Immature natural killer cell (primary cell): ENCODE measurements at places on chromosomes 7 and 10.

DNA sequence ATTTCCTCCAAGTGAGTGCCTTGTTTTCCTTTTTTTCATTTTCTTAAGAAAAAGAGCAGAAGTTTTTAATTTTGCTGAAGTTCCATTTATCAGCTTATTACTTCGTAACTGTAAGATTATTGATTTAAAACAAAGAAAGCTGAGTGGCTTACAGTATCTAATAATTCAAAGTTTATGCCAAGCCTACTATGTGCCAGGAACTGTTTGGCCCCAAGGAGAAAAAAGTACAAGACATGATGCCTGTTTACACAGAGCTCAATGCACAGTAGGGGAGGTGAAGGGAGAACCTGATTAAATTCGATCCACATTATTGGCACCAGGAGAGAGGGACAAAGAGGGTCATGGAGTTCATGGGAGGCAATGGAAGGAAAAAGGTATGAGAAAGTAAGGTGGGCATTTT is 419.3 kb upstream of the ZMIZ1 start:
- no peak for DNase-seq

DNA sequence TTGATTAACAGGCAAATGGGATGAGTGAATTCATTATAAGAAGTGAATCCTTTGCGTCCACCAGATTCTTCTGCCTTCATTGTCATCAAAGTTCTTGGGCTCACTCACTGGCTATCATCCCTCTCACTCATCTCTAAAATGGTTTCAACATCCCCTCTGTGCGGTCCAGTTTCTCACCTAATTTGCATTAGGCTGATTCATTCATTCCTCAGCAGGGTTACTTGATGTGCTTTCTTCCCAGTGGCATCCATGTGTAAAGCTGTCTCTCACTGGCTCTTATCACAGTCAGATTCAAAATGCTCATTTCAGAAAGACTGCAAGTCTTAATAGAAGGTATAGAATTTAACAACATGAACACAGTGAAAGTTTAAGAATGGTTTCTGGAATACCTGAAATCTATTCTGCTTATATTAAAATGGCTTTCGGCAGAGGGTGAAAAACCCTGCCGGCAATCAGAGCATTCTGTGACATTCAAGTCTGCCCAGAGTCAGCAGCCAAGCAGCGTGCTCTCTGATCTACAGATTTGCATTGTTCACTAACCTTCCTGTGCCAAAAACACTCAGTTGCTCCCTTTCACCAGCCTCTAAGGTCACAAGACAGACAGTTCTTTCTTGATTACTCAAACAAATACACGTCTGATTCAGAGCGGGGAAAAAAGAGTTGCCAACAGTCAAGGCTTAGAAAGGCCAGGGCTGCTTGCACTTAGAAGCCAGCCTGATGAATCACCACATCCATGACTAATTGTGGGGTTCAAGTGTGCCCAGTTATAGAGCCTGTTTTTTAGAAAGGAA is 106.7 kb downstream of the TES start:
- no peak for DNase-seq

GRCh38 chr10:44932517-44933450 is 21.6 kb downstream of the TMEM72 start:
- peak; percentile 86 for DNase-seq

DNA sequence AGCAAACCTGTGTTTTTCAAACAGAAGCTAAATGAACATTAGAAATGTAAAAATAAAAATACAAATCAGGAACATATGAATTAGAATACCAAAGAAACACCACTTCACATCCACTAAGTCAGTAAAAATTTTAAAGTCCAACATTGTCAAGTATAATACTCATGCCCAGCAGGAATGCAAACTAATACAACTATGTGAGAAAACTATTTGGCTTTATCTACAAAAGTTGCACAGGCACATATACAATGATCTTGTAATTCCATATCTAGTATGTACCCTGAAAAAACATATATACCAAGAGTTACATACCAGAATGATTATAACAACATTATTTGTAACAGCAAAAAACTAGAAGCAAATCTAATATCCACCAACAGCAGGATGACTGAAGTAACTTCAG is 91.1 kb downstream of the RNF32 start:
- no peak for DNase-seq

DNA sequence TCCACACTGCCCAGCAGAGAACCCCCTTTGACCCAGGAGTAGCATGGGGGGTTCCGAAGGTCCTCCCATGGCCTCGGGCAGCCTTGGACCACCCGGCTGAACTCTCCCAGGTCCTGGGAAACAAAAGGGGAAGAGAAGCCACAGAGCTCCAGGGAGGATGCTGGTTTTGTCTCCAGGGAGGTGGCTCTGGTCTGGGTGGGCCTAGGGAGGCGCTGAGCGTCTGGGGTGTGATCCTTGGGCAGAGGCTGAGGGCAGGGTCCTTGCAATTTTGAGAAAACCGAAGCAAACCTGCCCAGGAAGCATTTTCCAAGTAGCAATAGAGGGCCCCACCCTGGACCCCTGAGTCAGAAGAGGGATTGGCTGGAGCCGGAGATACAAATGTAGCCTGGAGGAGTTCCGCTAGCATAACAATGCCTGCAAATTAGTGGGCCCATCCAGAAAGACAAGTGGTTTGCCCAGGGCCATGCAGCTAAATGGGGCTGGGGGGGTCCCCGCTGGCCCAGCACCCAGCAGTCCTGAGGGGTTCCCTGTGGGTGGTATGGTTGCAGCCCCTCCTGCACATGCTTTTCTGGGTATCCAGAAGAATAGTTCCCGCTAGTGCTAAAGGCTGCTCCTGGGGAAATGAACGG is 2.0 kb downstream of the UTF1 start:
- no peak for DNase-seq

DNA sequence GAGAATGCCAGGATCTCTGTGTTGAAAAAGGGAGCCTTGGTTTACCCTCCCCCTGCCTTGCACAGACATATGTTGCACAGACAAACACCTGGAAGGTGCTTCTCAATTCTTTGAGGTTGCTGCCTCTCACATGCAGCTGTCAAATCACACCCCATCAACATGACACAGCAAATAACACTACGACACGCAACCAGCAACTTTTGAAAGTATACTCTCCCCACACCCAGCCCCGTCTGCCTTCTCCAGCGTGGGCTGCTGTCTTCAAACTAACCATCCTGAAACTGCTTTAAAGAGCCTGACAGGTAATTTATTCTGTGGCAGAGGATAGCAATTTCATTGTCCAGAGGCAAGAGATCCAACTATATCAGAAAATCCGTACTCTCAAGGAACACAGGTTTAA is 136.1 kb downstream of the PLXNA4 start:
- DNase-seq = no peak

DNA sequence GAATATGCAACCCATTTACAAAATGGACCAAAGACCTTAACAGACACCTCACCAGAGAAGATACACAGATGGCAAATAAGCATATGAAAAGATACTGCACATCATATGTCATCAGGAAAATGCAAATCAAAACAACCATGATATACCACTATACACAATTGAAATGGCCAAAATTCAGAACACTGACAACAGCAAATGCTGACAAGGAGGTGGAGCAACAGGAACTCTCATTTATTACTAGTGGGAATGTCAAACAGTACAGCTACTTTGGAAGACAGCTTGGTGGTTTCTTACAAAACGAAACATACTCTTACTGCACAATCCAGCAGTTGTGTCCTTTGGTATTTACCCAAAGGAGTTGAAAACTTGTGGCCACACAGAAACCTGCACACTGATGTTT is 50.0 kb upstream of the PCGF5 start:
- no peak for DNase-seq

GRCh38 chr7:150631866-150632864 is at the start of gene GIMAP6:
Gene GIMAP6 (minus strand): TSS chr7:150632385. CDS start chr7:150630142, 2,243 bp downstream.
- peak; percentile 62 for DNase-seq

- DNase-seq = no peak
Observed at GRCh38 chr10:6400821-6401465, 179.1 kb downstream of the PRKCQ start.

DNA sequence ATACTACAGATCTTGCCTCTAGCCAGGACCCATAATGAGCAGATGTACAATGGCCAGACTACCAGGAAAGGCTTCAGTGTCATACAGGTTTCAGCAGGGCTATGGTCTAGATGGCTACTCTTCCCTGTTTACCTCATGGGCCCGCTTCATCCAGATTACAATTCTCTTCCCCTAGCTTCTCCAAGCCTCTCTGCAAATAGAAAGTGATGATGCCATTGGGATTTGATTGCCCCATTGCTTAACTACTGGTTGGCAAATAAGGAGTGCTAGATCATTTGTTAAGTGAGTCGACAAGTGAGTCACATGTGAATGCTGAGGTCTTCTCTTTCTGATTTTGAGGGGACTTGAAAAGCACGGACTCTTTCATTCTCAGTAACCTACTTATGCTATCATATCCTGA is 361.5 kb upstream of the LRRTM3 start:
- DNase-seq = no peak

DNA sequence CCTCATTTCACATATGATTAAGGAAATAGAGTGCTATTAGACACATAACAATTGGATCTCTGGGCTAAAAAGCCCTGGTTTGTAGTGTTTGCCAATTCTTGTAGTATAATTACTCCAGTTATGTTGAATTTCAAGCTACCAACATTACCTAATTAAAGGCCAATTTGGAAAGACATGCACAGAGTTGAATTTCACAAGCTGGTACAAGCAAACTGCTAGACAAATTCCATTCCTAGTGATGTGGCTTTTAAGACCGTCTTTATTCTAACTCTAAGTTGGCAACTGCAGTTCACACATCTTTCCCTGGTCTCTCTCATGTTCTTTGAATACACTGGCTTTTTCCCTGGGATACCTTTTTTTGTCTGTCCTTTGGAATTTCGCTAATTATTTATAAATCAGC is 384.1 kb upstream of the CNTNAP2 start:
- no peak for DNase-seq

DNA sequence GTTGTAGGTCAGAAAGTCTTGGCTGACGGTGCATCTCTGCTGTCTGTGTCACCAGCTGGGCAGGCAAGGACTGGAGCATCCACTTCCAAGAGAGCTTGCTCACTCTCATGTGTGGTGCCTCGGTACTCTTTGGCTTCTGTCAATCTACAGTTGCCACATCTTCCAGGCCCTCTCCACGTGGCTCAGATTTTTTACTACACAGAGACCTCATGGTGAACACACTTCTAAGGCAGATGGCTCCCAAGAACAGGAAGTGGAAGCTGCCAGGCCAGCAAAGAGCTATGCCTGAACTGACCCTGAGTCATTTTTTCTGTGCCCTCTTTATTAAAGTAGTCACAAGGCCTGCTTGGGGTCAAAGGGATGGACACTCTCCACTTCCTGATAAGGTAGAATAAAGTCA is 351.5 kb upstream of the AUTS2 start:
- DNase-seq = no peak

GRCh38 chr10:24958721-24959381 is 6.4 kb upstream of the PRTFDC1 start:
- DNase-seq = no peak

- no peak for DNase-seq
Observed at GRCh38 chr10:35074266-35074665, 15.9 kb downstream of the CUL2 start.

DNA sequence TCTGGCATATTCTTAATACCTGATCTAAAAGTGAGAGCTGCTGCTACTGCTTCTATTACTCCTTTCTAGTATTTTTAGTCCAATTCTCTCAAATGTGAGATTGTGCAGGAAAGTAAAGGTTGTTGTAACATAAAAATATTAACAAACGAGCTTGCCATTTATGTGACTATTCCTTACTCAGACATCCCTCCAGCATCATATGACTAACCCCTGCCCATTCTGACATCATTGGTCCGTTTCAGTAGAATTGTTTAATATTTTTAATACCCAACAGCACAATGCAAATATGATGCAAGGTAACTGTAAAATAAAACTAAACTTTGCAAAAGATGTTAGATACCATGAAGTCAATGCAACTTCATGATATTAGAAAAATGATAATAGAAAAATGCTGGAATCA is 83.6 kb downstream of the CFAP58 start:
- DNase-seq = no peak

GRCh38 chr7:48112401-48113165 is 23.5 kb downstream of the UPP1 start:
- no peak for DNase-seq

- DNase-seq = no peak
Observed at GRCh38 chr10:33810986-33811385, 476.5 kb upstream of the NRP1 start.

- DNase-seq = no peak
Observed at GRCh38 chr10:4205113-4205512, 420.1 kb upstream of the KLF6 start.

GRCh38 chr7:11786186-11786585 is 45.8 kb downstream of the THSD7A start:
- DNase-seq = no peak

GRCh38 chr7:67542916-67543315 is 546.3 kb downstream of the TYW1 start:
- no peak for DNase-seq

DNA sequence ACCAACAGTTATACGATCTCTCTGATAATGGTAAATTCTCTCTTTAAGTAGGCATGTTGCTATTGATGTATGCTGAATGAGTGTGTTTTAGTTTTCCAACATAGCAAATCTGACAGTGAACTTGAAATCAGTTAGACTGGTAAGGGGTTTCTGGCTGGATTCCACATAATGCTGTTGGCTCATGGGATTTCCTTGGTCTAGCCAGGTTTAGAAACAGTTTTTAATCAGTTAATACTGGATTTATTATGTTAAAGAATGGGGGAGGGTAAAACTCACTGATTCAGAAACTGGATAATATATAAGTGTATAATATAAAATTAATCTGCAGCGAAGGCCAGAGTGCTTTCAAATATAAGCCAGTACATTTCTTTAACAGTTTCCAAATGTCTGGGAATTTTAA is 55.6 kb downstream of the PCDH15 start:
- DNase-seq = no peak

DNA sequence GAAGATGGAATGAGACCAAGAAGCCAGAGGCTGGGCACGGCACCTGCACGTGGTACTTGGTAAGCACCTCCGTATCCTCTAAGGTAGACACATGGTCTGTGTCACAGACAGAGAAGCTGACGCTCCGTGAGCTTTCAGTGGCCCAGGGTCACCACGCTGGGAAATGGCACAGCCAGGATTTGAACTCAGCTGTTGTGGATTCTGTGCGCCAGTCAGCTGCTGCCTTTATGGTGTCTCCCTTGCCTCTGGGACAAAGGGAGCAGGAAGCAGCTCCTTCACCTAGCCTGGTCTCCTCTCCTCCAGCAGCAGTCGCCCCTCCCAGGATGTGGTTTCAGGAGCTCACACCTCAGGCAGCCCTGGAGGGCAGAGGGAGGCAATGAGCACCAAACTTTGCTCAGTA is 110.8 kb downstream of the ARHGAP22 start:
- no peak for DNase-seq

DNA sequence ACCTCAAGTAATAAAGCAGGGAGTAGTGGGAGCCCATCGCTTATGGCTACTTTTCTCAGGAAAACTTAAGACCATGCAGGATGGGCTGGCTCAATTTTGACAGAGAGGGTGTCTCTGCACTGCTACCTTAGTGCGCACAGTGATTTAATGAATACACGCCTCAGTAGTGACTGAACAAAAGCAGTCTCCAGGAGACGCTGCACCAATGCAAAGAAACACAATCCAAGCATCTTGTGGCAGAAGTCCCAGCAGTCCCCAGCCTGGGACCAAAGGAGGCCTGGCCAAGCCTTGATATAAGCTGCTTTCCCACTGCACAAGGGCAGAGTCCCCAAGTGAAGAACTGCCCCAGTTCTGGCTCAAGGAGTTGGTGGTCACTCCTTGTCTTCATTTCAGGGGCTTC is 368.9 kb downstream of the KCNMA1 start:
- DNase-seq = no peak
